PC-3 (cell line): ENCODE measurements at places on chromosomes 5 and 9. TPM values are rescaled to one million over a fixed set of nuclear protein-coding genes. Genes with fewer than 3 reads are reported as not detected.

DNA sequence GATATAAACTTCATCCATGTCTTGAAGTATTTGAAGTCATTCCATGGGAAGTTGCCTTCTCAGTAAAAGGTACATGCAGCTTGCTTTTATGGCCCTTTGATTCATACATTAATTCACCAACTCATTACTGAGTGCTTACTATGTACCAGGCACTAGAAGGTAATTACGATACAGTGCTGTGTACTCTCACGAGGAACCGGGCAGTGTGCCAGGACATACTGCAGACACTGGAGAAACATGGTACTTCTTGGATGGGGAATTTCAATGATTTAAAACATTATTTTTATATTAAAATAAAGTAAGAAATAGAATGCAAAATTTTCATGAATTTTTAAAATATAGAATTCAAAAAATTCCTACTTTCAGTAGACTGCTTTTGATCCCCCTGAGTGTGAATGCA, 71.4 kb upstream of the WDR41 start:
- no peak for DNase-seq

DNA sequence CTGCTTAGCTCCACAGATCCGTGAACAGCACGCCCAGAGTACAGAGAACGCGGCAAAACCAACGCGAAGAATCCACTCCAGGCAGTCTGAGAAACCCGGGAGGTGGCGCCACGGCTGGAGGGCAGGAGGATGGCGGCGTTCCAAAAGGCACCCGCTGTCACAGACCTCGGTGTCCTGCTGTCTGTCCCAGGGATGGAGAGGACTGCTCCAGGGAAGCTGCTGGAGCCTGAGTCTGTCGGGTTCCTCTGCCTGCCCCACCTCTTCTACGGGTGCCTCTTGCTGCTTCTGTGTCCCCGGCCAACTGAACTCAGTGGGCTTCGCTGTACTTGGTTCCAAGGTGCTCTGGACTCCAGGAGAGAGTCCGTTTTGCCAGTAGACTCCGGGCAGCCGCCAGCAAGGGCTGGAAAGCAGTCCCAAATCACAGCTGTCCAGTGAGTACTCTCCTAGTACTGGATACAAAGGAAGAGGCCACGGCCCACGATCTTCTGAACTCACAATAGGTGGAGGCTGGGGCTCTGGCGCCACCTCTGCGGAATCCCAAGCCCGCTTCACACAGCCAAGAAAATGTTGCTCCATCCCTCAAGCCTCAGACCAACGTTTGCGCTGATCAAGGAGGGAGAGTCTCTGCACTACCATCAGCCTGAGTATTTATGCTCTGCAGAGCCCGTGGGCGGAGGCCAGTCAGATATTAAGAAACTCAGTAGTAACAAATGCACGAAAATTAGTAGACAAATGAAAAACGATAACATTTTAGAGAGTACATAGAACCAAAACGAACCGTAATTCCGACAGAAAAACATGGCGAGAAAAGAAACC, 440 bp downstream of the ANXA2R start:
- peak; percentile 84 for DNase-seq

Gene SMIM27
- 0.98 and 3.0 TPM in 2 replicates for total RNA-seq

GRCh38 chr9:137150617-137151457, 11.9 kb downstream of the GRIN1 start:
- DNase-seq, result peak; percentile 94

- no peak for DNase-seq
Observed at GRCh38 chr9:95088421-95089161, 228.9 kb downstream of the FANCC start.

- DNase-seq, result peak; percentile 17
Observed at GRCh38 chr9:113652355-113653152, 189.0 kb downstream of the RGS3 start.

GRCh38 chr9:6153425-6153824, 62.2 kb upstream of the IL33 start:
- peak; percentile 80 for DNase-seq

Gene SLCO6A1
- total RNA-seq, result not detected in 2 replicates

Gene PHF24
- total RNA-seq, result not detected in 2 replicates

GRCh38 chr9:23826120-23826629, at the start of gene ELAVL2:
Gene ELAVL2, minus strand, starts transcription at chr9:23826240. Its CDS starts 64,006 bp downstream, at chr9:23762234.
- DNase-seq, result peak; percentile 98

- DNase-seq, result peak; percentile 7
Observed at GRCh38 chr9:105232207-105232606, 12.2 kb upstream of the SLC44A1 start.

GRCh38 chr9:93585259-93585658, 8.9 kb downstream of the PHF2 start:
- DNase-seq, result no peak

Gene GNAQ
- total RNA-seq, result 0.51 and 0.86 TPM in 2 replicates

Gene PLPP7
- total RNA-seq, result 0.98 TPM in 1 of 2 replicates, not detected in the other

Gene FGF1
- total RNA-seq, result 1.5 and 9.7 TPM in 2 replicates

DNA sequence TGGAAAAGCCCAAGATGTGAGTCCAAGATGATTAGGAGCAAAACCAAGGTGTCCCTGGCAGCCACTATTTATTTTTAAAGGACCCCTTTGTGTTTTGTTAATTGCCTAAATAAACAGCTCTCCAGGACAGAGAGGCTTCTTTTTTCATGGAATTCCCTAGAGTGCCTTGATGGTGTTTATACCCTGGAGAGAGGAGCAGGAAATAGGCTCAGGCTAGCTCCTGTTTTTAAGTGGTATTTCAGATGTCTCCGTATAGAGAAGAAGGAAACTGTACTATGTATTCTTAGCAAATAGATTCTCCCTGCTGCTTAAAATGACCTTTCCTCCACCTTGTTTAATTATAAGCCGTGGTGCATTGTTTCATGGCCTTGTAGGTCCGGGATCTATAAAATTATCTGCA, 292.4 kb downstream of the CD180 start:
- no peak for DNase-seq

- no peak for DNase-seq
Observed at GRCh38 chr9:536597-537511, 304.6 kb upstream of the DMRT1 start.

DNA sequence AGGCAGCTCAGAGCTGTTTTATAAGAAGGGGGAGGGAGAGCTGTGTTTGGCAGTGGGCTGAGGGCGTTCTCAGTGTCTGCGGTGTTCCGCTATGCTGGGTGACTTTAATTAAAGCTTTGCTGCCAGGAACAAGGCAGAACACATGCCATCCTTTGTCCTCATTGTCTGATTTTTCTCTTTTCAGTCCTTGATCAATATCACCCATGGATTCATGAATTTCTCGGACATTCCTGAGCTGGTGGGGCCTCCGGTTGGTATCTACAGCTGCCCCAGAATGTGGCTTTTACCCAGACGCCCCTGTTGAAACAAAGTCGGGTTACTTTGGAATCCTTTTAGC, 66.5 kb upstream of the TGFBR1 start:
- no peak for DNase-seq

DNA sequence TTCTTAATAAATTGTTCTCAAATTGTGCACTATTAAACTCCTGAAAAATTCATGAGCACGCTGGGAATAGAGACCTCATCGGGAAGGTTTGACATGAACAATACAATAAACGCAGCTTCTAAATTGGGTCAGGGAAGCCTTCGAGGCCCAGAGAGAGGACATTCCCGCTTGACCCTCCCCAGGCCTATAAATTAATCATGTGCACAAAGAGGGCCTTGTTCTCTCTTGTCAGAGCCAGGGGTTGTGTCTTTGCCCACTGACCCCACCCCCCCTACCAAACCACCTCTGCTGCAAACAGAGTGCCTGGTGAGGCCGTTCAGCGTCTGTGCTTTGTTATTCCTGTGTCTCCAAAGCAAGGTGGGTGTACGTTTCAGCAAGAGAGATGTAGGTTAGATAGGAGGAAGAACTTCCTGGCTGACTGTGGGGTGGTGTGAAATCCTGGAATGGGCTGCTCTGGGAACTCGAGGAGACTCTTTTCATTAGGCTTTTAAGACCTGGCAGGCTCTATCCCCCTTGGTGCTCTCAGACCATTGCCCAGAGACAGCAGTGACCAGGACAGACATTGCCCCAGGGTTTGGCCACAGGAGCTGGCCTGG, 18.2 kb upstream of the DAB2IP start:
- no peak for DNase-seq

GRCh38 chr5:140978260-140978659, 12.0 kb downstream of the PCDHAC2 start:
- no peak for DNase-seq

Gene HMGCR
- total RNA-seq, result 19.9 and 22.0 TPM in 2 replicates

Gene SIMC1
- total RNA-seq, result 7.5 and 15.4 TPM in 2 replicates

GRCh38 chr9:110619831-110620230, 40.3 kb upstream of the SVEP1 start:
- DNase-seq, result no peak
